NCI-H226 (cell line): ENCODE measurements at places on chromosomes 11 and 22.

DNA sequence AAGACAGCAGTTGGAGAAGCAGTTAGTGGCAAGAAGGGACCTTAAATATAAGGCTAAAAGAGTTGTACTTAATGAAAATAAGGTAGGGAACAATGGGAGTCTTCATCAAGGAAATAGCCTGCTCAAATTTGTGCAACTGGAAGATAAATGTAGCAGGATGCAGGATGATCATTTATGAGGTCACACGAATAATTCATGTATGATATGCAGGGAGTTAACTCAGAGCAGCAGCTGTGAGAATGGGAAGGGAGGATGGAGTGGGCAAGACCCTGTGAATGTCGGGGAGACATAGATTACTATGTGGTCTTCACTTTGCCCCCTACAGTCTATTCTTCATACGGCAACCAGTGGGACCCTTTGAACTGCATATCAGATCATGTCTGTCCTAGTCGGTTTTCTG, 25.2 kb upstream of the BMAL1 start:
- no peak for DNase-seq

DNA sequence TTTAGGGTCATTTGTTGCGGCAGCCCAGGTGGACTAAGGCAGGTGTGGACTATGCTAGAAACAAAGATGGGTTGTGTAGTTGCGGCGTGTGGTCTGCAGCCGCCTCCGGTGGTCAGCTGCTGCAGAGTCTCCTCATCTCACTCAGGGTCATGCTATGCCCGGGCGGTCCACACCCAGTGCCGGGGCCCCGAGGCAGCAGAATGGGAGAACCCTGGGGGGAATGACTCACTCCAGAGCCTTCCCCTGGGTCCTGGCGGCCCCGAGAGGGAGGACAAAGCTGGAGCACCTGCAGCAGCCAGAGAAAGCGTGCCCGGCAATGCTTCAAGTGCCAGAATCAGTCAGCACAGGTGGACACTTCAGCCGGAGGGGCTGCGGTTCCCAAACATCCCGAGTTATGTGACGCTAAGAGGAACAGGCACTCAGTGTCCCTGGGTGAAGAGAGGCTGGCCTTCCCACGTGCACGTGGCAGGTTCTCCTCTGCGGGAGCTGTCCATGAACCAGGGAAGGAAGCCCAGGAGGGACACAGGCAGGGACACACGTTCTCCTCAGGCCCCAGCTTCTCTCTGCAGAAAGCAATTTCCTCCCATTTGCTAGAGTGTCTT, 289.6 kb upstream of the B3GAT1 start:
- no peak for DNase-seq

DNA sequence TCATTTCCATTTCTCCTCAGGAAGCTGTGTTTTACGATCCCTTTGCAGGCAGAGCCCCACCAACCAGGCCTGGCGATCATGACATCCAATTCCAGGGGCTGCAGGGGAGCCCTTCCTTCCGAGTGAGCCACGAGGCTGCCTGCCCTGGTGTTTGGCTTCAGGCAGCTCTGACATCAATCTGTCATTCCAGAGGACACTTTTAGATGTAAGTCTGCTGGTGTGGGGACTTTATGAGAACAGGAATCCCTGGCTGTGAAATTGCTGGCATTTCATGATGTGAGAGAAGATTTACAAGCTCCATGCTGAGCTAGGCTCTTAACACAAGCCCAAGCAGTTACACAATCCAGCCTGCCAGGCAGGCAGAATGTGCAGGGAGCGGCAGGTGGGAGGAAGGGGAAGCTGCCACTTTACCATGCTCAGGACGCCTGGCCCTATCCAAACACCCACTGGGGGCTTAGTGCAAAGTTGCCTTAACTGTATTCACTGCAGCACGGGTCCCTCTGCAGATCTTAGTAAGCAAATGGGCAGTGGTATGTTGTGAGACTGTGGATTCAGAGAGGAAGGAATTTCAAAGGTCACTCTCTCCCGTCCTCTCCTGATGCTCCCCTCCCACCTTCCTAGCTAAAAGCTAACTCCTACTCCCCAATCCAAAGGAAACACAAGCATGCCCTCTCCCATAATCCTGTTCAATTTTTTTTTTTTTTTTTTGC, 43.4 kb upstream of the MICAL2 start:
- peak; percentile 83 for DNase-seq

DNA sequence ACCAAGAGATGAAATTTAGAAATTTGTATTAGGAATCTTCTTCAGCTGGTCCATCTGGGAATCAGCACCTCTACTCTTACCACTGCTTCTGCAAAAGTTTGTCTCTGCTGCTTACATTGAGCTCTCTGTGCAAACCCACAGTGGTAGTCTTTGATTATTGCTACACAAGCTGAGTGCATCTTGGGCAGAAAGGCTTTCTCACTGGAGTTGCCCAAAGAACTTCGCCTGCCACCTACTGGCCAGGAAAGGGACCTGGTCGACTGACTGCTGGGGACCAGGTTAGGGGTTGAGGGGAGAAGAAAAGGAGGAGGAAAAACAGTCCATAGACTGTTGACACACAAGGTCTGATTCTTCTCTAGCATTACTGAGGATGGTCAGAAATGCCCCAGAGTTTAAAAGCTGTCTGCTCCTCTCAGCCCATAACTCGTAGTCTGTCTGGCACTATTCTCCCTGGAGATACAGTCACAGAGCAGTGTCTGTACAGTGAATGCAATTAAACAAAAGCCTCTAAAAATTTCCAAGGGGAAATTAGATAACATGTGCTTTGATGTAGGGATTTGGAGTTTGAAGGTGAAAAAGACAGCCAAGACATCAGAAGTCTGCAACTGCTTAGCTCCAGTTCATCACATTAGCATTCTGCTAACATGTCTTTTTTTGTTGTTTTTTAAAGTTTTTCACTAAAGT, 215.0 kb upstream of the CTSC start:
- peak; percentile 34 for DNase-seq

DNA sequence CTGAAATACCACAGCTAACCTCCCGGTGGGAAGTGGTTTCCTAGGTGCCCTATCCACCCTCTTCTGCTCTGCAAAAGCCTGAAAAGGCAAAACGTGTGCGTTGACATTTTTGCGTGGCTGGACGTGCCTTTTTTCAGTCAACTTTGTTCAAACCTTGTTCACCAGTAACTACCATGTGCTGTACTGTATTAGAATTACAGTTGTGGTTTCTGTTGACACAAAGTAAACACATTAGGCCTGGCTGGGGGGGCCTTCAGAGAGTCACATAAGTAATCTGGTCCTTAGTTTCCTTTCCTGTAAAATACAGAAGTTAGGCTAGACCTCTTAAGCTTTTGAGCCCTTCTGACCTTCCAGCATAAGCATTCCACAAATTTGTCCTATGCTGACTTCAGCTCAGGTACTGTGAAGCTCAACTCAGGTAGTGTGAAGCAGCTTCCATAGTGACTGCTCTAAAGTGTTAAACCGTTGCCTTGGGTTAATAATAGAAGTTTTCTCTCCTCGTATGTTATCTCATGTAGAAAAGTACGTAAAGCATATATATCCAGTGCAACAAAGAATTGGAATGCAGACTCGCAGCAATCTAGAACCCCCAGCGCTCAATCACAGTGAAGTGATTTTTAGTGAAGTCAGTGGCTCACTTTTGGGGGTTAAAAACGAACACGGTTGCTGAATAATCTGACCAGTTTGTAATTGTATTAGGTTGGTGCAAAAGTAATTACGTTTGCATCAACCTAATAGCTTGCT, 1.8 kb downstream of the EWSR1 start:
- DNase-seq, result no peak

- no peak for DNase-seq
Observed at GRCh38 chr11:24145411-24145810, 351.4 kb upstream of the LUZP2 start.

- DNase-seq, result no peak
Observed at GRCh38 chr22:44026630-44027511, 2.8 kb downstream of the PARVB start.

- DNase-seq, result no peak
Observed at GRCh38 chr11:20966489-20966888, 297.1 kb downstream of the NELL1 start.

DNA sequence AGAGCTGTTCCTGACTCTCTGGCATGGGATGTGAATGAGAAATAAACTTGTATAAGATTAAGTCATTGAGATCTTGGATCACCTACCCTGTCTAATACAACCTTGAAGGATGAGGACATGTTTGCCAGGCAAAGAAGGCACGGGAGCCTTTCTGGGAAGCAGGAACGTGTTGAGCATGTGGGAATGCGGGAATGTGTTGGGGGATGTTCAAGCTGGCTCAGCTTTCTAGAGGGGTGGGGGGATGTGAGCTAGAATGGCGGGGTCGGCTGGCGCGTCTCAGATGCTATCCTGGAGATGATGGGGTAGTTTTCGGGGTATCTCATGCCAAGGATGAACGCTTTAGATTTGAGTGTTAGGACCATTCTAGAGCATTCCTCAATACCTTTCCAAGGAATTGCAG, 227.1 kb downstream of the DSCAML1 start:
- DNase-seq, result no peak

DNA sequence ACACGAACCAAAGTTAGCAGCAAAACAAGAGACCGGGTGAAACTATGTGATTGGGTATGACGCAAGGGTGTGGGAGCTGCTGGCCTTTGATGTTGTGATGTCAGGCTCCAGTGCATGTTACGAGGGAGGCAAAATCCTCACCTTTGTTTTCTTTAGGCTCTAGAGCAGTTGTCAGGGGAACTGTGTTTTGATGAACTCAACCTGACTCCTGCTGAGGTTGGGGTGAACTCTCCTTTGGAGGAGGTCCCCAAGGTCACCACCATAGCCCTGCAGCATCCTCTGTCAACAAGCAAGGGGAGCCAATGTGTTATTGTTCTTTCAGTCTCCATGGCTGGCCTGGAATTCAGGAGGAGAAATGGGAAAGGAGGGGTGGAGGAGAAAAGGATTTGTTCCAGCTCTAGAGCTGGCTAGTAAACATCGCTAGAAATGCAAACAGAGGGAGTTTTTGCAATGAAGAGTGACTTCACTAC, 33.8 kb downstream of the RASSF10 start:
- DNase-seq, result no peak

DNA sequence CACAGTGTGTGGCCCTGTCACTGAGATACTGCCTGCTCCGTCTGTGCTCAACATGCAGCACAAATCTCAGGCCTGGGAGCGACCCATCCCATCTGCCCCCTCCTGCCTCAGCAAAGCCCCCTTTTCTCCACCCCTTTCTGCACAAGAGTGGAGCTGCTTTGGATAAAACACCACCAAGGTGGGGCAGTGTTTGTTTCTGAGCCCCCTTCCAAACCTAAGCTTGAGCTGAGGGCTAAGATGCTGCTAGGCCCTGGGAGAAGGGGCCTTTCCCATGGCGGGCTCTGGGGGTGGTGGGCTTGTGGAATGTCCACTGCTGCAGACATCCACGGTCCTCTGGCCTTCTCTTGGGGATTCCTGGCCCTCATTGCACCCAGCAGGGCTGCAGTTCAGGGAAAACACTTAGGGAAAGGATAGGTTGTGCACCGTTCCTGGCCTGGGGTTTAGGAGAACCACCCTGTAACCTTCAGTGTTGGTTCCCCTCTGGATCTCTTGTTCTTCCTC, 594.1 kb downstream of the TBC1D22A start:
- DNase-seq, result no peak

- no peak for DNase-seq
Observed at GRCh38 chr22:26601726-26602125, 11.8 kb upstream of the TPST2 start.

- DNase-seq, result no peak
Observed at GRCh38 chr11:113376156-113376555, 11.4 kb upstream of the ANKK1 start.

- DNase-seq, result no peak
Observed at GRCh38 chr11:22859756-22860155, 518 bp downstream of the CCDC179 start.

- no peak for DNase-seq
Observed at GRCh38 chr11:62182147-62182891, 7.7 kb upstream of the SCGB1D1 start.

GRCh38 chr22:38996105-38996504, 14.0 kb downstream of the APOBEC3B start:
- no peak for DNase-seq

DNA sequence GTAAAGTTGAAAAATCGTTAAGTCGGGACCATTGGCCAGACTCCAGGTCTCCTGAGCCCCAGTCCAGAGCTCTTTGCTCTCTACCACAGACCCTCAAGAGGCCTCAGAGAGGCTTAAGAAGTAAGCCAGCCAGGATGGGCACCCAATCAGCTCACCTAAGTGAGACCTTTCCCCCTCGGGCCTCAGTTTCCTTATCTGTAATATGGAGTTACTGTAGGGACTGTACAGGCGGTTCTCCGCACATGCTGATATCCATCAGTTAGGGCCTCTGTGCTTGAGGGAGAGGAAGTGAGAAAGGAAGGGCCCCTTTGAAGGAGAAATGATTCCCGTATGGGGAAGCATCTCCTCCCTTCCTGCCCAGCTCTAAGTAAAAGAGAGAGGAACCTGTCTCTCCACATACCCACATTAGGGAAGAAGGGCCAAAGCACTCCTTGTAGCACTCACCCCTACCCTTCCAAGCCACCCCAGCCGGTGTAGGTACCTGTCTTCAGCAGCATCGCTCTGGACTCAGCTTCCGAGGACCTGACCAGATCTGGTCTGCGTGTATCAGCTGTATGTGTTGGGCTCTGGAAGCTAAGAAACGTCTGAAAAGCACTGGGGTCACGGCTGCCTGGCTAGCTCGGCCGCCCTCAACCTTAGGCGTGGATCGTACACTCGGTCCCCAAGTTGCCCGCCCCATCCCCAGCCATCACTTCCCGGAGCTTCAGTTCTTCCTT, 653 bp downstream of the NAGA start:
- DNase-seq, result no peak

DNA sequence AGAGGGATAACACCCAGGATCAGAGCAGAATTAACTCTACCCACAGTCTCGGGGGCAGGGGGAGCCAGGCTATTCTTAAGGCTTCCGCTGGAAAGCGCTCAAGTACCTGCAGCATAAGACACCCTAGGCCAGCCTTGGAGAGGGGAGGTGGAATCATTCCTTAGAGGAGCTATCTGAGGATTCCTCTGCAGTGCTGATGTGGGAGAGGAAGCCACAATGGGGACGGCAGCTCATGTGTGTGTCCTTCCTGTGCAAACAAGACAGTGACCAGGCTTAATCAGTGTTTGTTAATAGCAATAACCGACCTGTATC, 382.2 kb upstream of the CADM1 start:
- no peak for DNase-seq

DNA sequence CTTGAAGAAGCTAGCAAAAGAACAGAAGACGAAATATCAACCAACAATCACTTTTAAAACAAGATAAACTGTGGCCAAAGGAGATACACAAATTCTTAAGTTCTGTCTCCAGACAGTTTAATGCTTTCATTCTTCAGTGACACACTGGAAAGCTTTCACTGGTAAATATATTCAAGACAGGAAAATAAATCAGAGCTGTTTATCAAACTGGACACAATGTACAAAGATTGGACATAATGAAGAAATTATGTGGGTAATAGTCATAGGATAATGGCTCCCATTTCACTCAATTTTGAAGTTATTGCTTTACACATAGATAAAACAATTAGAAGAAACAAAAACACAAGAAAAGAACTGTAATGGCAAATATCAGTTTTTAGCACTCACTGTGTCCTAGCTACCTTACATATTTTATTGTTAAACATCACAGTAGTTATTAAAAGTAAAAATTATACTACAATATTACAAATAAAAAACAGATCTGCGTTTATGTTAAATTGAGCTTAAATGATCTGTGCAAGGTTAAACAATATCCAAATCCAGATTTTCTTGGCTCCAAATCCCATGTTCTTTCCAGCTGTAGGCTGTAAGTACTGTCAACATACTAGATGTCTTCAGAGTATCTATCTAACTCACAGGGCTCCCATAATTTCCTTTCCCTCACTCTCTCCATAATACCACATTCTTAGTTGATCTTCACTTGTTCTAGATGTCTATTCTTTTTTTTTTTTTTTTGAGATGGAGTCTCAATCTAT, 38.6 kb upstream of the NOX4 start:
- no peak for DNase-seq

- DNase-seq, result no peak
Observed at GRCh38 chr11:67409781-67410368, 5.6 kb upstream of the CARNS1 start.
